ENCODE measurements at places on chromosomes 11 and 22. TPM values are rescaled to one million over a fixed set of nuclear protein-coding genes. Genes with fewer than 3 reads are reported as not detected.

DNA sequence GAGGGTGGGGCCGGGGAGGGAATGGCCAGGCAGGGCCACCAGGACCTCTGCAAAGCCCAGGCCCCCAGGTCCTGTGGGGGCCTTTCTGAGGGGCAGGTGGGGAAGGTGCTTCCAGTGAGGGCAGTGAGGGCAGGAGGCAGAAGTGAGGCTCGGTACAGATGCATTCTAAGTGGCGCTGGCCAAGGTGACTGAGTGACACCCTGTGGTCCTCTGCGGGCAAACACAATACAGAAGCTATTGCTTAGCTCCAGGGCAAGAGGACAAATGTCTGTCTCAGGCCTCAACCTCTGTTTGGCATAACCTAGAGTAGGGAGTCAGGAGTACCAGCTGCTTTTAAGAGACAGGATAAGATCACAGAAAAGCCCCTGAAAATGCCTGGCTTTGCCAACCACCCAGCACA, 31.3 kb downstream of the B3GAT1 start:
- DNase-seq = no peak

- peak; percentile 30 for DNase-seq
Observed at GRCh38 chr11:69718147-69718546, 14.3 kb upstream of the FGF19 start.

DNA sequence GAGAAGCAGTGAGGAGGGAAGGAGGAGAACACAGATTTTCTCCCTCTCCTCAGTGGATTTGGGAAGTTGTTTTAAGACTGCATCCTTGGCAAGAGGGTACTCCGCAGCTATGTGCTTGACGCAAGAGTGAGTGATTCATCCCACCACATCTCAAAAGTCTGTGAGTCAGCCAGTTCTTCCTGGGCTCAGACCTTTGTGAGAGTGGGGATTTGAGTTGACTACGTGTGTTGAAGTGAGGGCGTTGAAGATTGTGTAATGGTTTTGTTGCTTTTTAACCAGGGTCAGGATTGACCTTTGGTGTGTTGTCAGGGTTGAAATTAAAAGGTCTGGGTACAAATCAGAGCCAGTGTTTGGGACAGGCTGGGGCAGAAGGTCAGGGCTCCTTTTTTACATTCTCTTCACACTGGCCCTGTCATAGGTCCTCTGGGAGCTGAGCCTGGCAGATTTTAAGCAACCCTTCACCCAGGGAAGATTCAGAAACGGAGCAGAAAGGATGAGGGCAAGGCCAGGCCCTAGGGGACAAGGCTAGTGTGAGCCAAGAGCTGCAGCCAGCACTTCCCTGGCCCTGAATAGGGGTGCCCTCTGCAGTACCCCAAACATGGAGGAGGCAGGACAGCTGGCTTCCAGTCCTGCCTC, 4.2 kb upstream of the C11orf86 start:
- peak; percentile 100 for DNase-seq

- DNase-seq = no peak
Observed at GRCh38 chr11:130937051-130937450, 20.8 kb upstream of the SNX19 start.

- DNase-seq = no peak
Observed at GRCh38 chr11:62315431-62315830, 16.6 kb upstream of the SCGB1D4 start.

DNA sequence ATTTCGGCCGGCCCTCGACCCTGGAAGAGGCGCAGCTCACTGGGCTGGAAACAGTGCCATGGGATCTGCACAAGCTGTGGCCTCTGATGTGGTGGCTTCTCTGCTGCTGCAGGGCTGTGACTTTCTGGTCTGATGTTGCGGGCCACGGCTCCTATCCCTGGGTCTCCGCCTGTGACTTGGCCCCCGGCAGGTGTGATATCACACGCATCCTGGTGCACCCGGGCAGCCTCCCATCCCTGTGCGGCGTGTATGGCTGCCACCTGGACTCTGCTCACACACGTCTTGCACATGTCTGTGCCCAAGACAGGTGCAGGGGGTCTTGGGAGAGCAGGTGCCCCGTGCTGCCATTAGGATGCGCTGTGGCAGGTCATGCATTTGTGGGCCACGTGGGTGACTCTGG, 31.1 kb downstream of the GRAMD4 start:
- no peak for DNase-seq

DNA sequence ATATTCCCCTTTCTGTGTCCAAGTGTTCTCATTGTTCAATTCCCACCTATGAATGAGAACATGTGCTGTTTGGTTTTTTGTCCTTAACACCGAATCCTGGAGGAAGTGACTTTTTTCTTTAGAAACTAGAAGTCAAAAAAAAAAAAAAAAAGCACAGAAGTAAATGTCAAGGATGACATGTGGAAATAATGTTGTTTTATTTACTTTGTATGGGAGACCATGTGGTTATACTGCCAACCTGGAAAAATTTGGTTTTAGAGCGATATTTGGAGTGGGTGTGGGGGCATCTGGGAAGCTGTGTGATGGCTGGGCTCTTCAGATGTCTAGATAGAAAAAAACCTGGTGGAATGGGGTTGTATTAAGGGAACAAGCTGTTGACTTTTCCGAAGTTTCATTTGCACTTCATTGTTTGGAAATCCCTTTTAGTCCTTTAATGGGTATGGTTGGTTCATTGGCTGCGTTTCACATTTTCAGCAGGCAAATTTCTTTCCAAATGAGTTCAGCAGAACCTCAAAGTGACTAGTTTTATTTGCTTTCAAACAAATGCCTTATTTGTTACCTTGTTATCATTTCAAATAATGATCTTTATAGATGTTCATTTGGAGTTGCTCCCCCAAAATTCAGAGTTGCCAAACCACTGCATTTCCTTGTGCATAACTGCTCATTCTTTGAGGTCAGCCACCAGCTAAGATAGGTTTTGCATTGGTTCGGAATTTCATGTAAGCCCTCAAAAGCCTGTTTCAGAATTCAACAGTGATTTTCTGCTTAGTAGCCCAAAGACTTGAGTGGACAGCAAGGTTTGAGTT, 508.2 kb downstream of the METTL15 start:
- no peak for DNase-seq

DNA sequence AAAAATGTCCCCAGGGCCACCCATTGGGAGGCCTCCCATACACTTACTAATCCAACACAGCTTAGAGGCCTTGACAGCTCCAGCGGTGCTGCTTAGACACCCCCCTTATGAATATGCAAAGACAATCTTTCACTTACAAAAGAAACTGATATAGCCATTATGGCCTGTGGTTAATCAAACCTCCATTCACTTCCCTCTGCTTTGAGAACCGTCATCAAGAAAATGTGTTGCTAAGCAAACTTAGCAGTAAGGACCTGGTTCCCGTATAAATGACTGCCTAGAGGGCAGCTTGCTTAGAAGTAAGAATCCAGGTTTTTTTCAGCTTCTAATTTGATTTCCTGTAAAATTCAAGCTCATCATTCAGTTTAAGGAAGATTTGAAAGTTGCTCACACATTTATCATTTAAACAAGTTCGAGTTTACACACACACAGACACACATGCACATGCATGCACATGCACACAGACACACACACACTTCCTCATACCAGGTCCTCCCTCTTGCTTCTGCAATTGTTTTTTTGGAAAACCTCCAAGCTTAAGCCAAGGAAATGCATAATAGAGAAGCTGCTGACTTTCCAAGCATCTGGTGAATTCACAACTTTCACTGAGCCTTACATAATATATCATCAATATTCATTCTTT, 137.7 kb upstream of the BLID start:
- peak; percentile 28 for DNase-seq

GRCh38 chr11:64990222-64990923, 6.4 kb downstream of the BATF2 start:
- DNase-seq = peak; percentile 40

DNA sequence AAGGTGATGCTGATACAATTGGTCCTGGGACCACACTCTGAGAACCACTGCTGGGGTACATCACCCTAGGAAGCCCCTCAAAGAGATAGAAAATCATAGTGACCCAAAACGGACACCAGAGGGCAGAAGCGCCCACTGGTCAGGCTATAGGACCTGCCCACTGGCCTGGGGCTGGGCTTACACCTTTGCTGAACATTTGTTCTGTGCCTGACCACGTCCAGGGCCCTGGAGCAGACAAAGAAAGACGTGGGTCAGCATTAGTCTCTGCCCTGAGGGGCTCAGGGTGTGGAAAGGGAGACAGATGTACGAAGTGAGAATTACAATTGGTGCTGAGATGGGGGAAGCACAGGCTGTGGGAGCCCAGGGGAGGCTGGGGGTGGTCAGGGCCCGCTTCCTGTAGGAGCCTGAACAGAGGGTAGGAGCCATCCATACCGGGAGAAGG, 14.4 kb upstream of the SERPINH1 start:
- peak; percentile 76 for DNase-seq

DNA sequence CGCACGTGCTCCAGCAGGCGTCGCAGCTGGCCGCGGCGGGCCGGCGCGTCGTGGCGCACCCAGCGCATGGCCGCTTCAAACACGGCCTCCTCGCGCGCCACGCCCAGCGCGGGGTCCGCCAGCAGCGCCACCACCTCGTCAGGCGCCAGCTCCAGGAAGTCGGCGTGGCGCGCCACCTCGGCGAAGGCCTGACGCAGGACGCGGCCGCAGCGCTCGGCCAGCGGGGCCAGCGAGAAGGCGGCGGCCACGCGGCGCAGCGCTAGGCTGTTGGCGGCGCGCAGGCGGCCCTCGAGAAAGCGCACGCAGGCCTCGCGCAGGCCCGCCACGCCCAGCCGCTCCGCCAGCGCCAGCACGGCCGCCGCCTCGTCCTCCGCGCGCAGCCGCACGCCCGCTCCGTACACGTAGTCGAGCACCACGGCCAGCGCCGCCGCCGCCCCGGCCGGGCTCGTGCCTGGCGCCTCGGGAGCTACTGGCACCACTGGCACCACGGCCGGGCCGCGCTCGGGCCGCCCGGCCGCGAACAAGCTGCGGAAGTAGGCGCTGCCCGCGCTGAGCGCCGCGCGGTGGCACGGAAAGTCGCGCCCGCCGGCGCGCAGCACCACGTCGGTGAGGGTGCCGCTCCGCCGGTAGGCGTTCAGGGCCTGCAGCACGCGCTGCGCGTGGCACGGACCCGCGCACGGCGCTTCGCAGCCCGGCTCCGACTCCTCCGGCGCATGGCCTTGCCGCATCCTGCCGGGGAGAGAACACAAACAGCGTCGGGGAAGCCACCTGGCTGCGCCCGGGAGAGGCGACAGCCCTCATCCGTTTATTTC, 2.9 kb downstream of the KLHL35 start:
- DNase-seq = peak; percentile 75

DNA sequence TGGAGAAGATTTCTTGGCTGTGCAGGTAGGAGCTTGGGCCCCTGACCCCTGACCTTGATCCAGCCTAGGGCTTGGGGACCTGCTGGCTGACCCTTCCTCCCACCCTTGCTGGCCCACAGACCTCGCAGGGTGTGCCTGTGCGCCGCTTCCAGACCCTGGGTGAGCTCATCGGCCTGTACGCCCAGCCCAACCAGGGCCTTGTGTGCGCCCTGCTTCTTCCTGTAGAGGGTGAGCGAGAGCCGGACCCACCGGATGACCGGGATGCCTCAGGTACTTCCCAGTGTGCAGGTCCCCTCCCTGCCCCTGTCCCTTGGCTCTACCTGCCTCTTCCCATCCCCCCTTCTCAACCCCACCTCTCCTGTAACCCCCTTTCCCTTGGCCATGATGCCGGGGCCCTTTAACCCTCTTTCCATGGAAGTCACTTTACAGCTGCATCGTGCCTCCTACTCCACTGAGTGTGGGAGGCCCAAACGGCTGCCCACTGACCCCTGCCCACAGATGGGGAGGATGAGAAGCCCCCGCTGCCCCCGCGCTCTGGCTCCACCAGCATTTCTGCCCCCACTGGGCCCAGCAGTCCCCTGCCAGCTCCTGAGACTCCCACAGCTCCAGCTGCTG, 3.8 kb downstream of the INPPL1 start:
- DNase-seq = no peak

- no peak for DNase-seq
Observed at GRCh38 chr11:107331728-107332127, 125.9 kb downstream of the CWF19L2 start.

DNA sequence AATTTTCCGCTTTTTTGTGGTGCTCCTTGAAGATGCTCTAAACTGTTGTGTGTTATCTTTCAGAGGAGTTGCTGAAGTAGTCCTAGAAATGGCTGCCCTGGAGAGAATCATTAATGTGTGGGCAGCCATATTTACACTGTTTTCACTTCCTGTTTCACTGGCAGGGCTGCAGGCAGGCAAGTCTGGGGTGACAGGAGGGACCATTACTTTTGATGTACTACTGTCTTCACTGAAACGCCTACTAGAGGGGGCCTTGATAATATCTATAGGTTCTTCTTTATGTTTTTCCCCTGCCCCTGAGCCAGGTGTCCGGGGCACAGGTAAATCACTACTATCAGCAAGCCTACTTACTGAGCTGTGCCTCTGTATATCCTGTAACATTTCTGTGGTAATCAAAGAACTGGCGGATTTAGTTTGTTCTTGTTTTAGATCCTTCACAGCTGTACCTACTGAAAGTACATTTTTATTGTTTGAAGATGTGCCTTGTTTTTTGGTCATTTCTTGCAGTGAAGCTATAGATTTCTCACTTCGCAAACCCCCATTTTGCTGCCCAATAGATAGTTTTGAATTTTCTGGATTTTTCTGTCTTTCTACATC, 39.7 kb downstream of the ACAT1 start:
- DNase-seq = no peak

DNA sequence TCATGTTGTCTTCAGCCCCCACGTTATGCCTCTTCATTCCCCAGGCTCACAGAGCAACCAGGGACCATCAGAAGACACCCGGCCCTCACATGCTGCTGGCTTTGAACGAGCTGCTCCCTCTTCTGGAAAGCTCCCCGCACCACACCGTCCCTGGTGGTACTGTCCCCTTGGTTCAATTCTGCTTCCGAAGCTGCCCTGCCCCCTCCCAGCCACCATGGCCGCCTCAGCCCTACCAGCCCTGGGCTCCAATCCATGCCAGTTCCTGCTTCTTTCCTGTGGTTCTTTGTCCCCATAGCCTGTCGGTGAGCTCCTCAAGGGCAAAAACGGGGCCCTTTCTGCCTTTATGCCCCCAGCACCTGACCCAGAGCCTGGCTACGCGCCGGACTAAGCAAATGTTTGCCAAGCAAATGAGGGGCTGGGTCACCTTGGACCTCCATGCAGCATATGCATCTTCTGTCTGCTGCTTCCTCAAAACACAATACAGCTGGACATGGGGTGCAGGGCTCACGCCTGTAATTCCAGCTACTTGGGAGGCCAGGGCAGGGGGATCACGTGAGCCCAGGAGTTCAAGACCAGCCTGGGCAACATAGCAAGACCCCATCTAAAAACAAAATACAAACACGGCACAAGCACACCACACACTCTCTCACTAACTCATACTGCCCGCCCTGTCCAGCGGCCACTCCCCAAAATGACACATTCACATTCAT, 21.3 kb downstream of the TNKS1BP1 start:
- no peak for DNase-seq

Gene KDELR3
- 125 TPM for total RNA-seq

Gene OR4C16
- not detected for total RNA-seq

Gene HBD
- 0.43 TPM for total RNA-seq

Gene PDGFB
- 11.7 TPM for total RNA-seq

Gene PATE2
- 0.32 TPM for total RNA-seq

Gene PNPLA5
- total RNA-seq = not detected

Gene SHISAL1
- total RNA-seq = 3.0 TPM

Gene TIMP3
- 924 TPM for total RNA-seq

Gene PTPRCAP
- total RNA-seq = 0.32 TPM

Gene P4HA3
- 2.6 TPM for total RNA-seq

All from fibroblast of villous mesenchyme (primary cell).